NCI-H446 (cell line): ENCODE measurements at places on chromosomes 7 and 10.

DNA sequence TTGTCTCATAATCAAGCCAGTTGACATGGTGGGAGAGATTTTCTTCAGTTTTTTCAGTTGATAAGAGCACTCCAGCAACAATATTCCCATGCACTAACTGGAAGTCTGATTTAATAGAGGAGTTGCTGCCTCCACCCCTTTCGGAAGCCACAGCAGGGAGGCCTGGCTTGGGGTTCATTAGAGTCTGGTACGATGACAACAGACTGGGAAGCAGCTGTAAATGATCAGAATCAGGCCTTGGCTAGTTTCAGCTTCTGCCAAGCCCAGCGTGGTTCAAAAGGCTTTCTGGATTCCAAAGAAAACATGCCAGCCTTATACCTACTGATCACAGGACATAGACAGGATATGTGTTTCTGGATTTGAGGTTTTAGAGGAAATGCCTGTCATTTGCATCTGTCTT is 274.0 kb downstream of the CSTF2T start:
- DNase-seq = peak; percentile 55

DNA sequence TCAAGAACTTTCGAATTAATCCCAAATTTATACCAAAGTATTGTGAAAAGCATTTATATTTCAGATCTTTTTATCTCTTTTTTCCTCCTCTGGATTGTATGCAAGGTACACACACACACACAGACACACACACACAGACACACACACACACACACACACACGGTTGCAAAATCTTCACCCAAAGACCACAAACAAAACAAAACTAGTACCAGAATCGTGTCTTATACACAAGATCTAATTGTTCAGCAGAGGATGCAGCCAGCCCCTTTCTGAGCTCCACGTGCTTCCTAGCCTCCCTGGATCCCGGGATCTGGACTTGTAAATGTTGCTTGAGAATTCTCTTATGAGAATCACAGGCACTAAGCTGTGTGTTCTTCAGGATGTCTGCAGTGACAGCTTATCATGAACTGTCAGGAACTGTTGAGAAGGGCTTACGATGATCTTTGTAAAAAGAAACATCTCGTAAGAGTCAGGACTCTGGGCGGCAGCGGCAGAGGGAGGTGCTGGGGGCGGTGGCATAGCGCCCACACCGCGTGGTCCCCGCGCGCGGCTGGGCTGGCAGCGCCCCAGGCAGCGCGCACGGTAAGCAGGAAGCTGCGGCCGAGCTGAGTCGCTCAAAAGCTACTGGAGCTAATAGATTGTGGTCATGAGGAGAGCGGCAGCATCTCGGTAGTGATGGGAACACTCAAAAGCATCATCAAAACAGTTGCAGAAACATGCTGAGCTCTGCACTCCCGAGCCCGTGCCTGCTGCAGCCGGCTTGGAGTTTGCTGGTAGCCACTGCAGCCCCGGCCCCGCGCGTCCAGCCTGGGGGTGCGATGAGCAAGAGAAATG is 277.6 kb downstream of the GATA3 start:
- no peak for DNase-seq

DNA sequence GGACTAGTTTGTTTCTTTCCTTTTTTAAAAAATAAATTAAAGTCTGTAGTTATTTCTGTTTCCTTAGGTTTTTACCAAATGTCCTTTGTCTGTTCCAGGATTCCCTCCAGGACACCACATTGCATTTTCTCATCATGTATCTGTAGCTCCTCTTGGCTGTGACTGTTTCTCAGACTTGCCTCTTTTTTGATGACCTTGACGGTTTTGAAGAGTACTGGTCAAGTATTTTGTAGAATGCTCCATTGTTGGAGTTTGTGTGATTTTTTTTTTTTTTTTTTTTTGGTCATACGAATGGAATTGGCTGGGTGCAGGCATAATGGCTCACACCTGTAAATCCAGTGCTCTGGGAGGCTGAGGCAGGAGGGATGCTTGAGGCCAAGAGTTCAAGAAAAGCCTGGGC is 127.1 kb upstream of the BMPER start:
- no peak for DNase-seq

DNA sequence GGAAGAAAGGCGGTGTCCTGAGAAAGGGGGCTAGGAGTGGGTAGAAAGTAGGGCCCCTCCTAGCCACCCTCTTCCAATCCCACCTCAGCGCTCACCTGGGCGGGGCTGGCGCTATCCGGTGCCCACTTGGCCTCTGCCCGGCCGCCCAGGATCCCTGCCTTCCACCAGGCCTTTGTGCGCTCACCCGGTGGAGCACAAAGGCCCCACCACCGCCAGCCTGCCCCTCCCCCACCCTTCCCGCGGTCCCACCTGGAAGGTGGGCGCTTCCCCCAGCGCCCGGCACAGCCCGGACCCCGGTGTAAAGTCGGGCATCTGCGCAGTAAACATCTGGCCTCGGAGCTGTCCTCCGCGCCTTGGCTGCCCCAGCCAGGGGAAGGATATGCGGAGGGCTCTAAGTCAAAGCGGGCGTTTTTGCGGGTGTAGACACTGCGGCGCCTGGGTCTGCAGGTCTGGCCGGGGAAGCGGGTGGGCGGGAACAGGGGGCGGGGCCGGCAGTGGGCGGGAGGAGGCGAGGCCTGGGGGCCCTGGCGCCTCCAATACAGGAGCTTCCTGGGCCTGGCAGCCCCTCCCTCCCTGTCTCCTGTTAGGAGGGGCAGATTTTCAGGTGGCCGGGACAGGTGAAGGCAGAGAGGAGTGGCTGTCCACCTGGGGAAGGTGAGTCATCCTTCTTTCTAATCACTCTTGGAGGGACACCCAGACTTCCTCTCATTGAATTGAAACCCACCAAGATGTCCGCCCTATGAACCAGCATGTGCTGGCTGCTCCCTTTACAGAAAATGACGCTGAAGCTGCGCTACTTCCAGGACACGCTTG is 49.3 kb downstream of the PNLIPRP2 start:
- no peak for DNase-seq

- no peak for DNase-seq
Measured at GRCh38 chr7:46568420-46569132, 647.5 kb upstream of the IGFBP3 start.
